Stimulated activated CD4-positive, alpha-beta T cell treated with anti-CD3 and anti-CD28 coated beads, Interleukin-1b, Interleukin-23, amount 100 ng/mL, for 4 hours (primary cell): ENCODE measurements at places on chromosomes 7 and 10.

DNA sequence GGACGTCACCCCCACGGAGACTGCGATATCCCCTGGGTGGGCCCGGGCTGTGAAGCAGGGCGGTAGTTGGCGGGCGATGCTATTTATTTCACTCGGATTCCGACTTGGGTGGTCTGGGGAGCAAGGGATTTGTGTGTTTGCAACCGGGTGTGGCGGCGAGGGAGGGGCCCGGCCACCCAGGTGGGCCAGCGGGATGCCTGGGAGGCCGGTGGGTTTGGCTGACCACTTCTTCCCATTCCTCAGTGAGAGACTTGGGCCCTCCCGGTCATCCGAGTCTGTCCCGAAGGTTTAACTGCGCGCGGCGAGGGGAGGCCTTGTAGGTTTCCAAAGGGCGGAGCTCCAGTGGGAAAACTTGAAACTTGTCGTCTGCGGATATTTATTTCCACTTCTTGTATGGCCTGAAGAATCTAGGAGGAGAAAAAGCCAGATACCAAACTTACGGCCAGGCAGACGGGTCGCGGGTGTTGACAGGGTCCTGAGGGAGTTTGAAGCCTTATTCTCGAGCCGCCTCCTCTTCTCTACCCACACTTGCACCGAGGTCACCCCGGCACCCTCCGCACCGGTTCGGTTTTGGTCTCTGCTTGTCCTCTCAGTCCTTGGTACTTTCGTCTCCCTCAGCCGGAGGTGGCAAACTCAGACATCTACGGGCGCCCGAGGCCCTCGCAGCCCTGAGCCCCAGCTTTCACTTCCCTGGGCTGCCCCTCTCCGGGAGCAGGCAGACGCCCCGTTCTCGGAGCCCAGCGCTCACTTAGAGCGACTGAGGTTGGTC is 17.9 kb downstream of the ZNF316 start:
- DNase-seq, result no peak

GRCh38 chr7:67619175-67619574 is 622.5 kb downstream of the TYW1 start:
- DNase-seq, result no peak

DNA sequence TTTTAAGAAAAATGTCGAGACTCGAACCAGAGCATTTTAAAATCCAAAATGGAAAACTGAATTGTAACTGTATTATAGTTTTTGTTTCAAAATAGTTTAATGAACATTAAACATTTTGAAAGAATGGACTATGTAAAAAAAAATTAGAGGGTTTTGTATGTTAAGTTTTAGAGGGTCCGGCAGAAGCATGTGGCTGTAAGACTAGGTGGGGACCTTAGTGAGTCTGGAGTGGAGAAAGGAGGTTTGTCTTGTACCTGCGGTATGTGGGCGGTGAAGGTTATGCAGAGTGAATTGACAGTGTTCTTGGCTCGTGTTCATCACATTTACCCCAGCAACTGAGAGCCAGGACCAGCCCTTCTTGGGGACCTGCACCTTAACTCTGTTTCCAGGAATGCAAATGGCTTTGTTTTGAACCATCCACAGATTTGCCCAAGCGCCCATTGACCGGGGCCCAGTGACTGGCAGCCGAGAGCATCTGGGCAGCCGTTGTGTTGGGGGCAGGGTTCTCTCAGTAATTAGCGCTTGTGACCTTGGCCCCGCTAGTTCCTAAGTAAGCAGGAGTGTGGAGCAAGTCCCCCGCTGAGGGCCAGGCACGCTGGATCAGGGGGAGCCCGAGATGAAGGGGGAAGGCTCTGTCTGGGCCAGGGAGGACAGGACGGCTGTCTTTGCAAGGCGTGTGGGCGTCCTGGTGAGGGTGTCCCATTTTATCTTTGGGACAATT is 1.4 kb upstream of the KLF6 start:
- DNase-seq, result no peak

GRCh38 chr7:139594911-139595476 is 71.5 kb downstream of the CLEC2L start:
- DNase-seq, result no peak

- peak; percentile 30 for DNase-seq
Measured at GRCh38 chr7:104848138-104848990, 165.6 kb upstream of the KMT2E start.

GRCh38 chr7:38463277-38464225 is 167.6 kb downstream of the AMPH start:
- DNase-seq, result peak; percentile 80

GRCh38 chr7:112448381-112448780 is 1.9 kb upstream of the IFRD1 start:
- no peak for DNase-seq

DNA sequence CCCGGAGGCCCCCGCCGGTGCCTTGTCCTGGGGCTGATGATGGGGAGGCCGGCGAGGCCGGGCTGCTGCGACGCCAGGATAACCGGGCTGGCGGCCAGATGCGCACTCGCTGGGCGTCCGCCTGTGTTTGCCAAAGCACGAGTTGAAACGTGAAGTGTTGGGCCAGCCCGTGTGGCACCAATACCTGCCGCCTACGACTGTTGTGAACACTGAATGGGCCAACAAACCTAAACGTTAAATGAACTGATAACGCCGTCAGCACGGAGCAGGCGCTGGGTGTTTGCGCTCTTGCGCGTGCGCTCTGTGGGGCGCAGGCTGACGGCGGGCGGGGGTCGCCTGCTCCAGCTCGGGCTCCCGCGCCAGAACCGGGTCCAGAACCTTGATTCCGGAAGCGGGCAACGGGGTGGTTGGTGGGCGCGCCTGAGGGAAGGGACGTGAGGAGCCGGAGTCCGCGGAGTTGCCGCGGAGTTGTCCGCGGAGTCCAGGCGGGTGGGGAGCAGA is 658 bp downstream of the CYP2E1 start:
- DNase-seq, result no peak

DNA sequence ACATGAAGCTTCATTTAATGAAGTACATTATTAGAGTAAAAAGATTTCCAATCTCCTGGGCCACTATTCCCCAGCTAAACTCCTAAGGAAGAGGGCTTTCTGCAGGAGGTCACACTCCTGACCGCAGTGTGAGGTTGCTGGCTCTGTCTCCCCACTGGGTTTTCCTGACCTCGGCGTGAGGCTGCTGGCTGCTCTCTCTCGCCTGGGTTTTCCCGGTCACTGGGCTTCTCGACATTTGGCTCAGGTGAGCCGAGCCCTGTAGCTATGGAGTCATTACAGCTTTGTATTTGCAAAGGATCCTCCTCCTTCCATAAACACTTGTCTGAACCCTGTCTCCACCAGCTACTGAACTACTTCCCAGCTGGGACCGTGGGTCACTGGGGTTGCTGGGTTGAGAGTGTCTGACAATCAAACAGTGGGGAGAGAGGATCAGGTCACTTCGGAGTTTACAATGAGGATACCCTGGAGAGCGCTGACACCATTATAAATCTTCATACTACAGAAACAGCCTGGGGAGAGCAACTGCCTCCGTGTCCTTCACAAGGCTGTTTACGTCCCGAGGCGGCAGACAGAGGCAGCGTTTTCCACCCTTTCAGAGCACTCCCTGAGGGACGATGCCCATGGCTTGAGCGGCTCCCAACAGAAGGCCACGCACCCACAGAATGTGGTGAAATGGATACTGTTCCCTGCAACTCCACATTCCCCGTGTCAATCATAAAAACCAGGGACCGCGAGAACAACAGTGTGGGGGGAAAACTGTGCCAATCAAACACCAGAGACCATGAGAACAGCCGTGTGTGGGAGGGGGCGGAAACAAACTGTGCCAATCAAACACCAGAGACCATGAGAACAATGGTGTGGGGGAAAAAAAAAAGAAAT is 226.2 kb downstream of the ZMYND11 start:
- DNase-seq, result no peak

DNA sequence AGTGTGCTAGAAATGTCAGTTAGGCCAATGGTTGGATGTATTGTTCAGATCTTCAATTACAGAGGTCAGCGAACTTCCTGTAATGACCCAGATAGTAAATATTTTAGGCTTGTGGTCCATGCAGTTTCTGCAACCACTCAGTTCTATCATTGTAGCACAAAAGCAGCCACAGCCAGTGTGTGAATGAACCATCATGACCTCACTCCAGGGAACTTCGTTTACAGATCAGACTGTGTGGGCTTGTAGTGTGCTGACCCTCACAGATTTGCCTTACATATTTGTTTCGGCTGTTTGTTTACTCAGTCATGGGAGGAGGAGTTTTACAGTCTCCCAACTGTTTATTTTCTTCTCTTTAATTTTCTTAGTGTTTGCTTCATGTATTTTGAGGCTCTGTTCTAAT is 55.4 kb downstream of the LANCL2 start:
- DNase-seq, result no peak

GRCh38 chr7:82078807-82079206 is 309.0 kb upstream of the HGF start:
- no peak for DNase-seq

DNA sequence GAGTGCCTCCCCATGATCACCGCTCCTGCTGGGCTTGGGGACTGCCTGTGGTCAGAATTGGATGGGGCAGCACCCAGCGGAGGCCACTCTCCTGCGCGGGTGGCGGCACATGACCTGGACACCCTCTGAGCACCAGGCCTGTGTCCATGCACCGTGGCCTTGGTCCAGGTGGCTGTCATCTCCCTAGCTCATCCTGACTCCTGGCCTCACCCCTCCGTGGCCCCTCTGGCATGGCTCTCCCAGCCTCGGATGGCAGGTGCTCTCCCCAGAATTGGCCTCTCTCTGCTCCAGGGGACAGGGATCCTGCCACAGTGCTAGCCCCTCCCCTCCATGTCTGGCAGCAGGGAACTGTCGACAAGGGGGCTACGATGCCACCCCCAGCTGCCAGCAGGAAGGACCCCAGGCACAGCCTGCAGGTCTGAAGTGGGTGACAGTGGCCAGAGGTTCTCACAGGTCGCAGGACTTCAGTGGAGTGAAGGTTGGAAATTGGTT is 37.2 kb upstream of the BTBD16 start:
- no peak for DNase-seq

DNA sequence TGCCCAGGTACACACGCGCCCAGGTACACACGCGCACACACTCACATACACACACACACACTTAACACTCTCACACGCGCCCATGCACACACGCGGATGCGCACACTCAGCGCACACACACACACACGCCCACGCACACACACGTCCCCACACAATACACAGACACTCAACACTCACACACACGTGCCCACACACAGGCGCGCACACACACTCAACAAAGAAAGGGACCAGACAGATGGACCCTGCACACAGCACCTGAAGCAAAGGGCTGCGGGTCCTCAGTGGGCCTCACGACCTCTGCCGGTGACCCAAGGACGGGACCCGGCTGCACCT is 257.4 kb downstream of the ZMYND11 start:
- no peak for DNase-seq

DNA sequence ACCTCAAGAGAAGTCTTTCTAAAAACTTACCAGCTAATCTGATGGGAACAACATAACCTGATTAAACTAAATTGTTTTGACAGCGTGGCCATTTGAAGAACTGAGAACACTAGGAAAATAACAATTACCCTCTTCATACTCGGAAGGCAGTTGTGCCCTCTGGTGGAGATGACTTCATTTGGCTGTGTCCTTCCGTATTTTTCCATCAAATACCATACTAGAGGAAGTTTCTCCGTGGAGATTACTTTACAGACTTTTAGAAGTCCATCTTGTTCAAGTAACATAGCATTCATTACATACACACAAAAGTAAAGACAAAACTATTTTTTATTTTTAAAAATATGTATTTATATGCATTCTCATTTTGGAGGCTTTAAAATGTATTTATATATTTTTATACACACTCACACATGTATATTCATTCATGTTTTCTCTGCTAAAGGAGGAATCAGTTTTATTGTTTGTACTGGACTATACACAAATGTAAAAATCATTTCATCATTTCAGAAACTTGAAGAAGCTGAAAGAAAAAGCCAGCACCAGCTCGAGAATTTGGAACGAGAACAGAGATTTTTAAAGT is 25.2 kb downstream of the SMNDC1 start:
- DNase-seq, result peak; percentile 25

- DNase-seq, result no peak
Measured at GRCh38 chr10:108169846-108170245, 1005.3 kb upstream of the SORCS1 start.

GRCh38 chr10:62916141-62916603 is 100.0 kb upstream of the EGR2 start:
- DNase-seq, result no peak

- no peak for DNase-seq
Measured at GRCh38 chr7:111180338-111180737, 89.4 kb downstream of the LRRN3 start.

DNA sequence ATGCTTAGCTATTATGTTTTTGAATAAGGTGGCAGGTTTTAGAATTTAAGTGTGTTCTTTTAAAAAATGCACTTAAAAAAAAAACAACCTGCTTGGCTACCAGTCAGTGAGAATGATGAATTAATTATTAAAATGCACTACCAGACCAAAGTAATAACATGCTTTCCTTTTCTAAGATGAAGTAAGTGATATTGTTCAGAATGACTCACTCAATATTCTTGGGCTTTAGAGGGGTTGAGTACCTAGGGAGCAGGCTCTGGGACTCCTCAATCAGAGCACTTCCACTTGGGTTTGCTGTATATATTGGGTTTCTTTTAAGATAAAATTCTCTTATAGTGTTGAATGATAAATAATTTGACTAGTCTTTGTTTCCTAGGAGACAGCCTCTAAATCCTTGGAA is 8.6 kb downstream of the STAM start:
- no peak for DNase-seq

GRCh38 chr10:51832652-51833383 is 133.4 kb upstream of the CSTF2T start:
- no peak for DNase-seq

DNA sequence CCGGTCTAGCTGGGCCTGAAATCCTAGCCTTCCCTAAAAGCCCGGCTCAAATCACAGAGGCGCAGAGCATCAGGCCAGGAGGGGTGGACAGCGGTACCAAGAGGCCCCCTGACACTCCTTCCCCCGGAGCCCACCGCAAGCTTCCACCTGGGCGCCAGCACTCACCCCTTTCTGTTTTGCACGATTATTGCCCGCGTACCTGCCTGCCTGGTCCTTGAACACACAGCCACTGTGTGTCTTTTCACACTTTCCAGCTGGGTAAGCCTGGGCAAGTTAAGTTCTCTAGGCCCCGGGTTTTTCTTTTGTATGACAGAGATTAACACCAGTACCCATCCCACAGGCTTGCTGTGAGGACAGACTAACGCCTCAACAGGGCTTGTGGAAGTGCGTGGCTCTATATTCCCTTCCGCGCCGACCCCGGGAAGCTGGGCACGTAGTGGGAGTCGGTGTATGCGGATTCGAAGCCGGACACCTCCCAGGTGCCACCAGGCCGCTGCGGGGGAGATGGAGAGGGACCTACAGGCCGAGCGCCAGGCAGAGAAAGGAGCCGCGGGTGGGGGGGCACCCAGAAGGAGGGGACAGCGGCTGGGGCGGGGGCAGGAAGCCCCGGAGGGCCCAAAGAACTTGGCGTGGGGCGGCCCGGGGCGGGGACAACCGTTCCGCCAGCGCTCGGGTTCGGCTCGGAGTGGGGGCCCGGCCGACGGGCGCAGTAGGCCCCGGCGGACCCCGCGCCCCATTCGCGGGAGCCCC is 792 bp downstream of the ZNF746 start:
- DNase-seq, result peak; percentile 38

GRCh38 chr7:107977048-107977447 is 25.9 kb downstream of the LAMB1 start:
- no peak for DNase-seq
